ENCODE measurements at places on chromosomes 4 and X.
A peak's percentile ranks its signal among the peaks of the same experiment; 100 is the strongest.

- no peak for DNase-seq
Observed at GRCh38 chr4:128068918-128069317, 7.8 kb downstream of the LARP1B start.

DNA sequence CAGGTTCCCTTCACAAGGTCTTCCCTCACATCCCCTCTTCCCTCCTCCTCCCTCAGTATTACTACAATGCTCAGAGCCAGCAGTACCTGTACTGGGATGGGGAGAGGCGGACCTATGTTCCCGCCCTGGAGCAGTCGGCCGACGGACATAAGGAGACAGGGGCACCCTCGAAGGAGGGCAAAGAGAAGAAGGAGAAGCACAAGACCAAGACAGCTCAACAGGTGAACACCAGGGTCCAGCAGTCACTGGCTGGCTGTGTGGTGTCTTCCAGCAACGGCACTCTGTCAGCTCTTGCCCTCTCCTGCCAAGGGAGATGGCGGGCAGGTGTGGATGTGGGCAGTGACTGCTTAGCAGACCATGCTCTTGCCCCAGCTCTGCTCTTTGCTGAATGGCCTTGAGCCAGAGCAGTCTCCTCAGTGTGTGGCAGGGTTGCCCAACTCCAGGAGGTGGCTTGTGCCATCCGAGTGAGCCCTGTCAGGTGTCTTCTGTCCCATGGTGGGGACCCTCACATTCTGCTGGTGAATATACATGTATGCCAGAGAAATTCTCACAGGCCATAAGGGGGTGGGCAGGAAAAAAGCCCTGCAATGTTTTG is 11.4 kb upstream of the UBA1 start:
- no peak for DNase-seq

- no peak for DNase-seq
Observed at GRCh38 chr4:147780137-147780777, 48.4 kb downstream of the ARHGAP10 start.

GRCh38 chr4:23384741-23385140 is 505.1 kb downstream of the PPARGC1A start:
- no peak for DNase-seq

GRCh38 chrX:13387666-13388494 is 68.0 kb upstream of the ATXN3L start:
- peak; percentile 4 for DNase-seq

DNA sequence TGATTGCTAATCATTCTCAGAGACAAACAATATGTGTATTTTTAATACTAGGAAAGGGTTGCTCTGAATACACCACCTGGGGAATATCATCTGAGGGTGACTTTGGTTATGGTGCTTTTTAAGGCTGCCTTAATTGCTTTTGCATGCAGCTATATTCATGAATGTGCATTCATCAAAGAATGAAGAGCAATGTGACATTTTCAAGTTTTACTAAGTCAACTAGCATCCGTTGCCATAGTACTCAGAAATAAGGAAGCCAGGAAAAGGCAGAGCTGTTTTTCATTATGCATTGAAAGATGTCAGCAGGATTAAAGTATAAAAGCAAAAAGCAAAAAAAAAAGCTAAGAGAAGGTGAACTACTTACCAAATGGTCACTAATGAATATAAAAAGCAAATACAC is 67.4 kb upstream of the PCDH18 start:
- no peak for DNase-seq

GRCh38 chr4:177860171-177860570 is 417.9 kb upstream of the AGA start:
- no peak for DNase-seq
